ENCODE measurements at places on chromosomes 7 and 10.

- no peak for DNase-seq
- H3K4me1 ChIP-seq, result no peaks in the 10 kb centered on the region
- peaks cover 13% of the 10 kb centered on the region for H3K27me3 ChIP-seq
- H3K4me3 ChIP-seq, result no peak overlapping the region
- no peaks in the 10 kb centered on the region for H3K36me3 ChIP-seq
- H3K27ac ChIP-seq, result no peak overlapping the region
These were observed 10.1 kb downstream of the PNLIP start for GRCh38 chr10:116555880-116556279.

- peak overlapping the region; percentile 64 for H3K27ac ChIP-seq
- H3K36me3 ChIP-seq, result no peaks in the 10 kb centered on the region
- peak; percentile 81 for DNase-seq
- no peaks in the 10 kb centered on the region for H3K27me3 ChIP-seq
- peak overlapping the region; percentile 15 for H3K4me3 ChIP-seq
These were observed 66.4 kb downstream of the ST8SIA6 start for GRCh38 chr10:17387861-17388503.

DNA sequence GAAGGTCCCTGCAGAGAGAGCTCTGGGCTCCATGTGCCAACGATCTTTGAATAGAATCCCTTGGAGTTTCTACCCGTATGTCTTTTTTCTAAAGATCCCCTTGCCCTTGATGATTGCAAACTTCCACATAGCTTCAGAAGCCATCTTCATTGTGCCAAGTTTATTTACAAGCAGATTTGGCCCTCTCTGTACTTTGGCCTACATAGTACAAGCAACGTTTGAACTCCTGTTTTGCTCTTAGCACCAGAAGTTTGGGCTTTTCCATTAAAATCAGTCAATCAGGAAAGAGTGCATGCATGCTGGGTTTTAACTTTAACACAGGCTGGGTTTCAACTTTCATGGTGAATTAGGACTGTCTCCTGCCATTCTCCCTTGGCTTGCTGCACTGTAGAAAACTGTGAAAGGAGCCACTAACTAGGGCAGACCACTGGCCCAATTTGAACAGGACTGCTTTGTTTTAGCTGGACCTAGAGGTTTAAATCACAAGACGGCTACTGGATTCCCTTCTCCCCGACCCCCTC is 557.6 kb upstream of the GALNT17 start:
- no peak overlapping the region for H3K27ac ChIP-seq
- H3K4me3 ChIP-seq, result no peak overlapping the region
- no peaks in the 10 kb centered on the region for H3K36me3 ChIP-seq
- no peak for DNase-seq
- no peaks in the 10 kb centered on the region for H3K27me3 ChIP-seq
- no peaks in the 10 kb centered on the region for H3K4me1 ChIP-seq

DNA sequence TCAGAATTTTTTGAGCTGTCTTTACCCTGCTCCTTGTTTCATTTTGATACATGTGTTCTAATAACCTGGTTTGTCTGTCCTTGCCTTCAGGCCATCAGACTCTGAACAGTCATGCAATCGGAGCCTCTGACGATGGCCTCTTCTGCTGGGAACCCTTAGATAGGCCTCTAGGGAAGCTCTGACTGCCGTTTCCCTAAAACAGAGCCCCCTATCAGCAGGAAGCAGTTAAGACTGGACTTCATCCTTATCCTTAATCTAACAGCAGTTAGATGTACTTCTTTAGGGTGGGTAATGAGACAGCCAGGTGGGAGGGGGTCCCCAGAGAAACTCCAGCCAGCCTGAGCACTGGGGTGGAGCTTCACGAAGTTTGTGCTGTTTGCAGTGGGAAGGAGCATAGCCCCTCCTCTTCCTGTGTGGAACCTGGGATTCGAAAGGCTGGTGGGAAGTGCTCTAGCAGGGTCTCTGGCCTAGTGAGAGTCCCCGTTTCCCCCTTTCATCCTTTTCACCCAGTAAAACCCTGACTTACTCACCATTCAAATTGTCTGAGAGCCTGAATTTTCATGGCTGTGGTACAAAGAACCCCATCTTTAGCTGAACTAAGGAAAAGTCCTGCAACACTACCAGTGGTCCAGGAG is 28.4 kb upstream of the SORCS3 start:
- H3K27me3 ChIP-seq, result peaks cover 10% of the 10 kb centered on the region
- no peaks in the 10 kb centered on the region for H3K36me3 ChIP-seq
- H3K4me3 ChIP-seq, result no peak overlapping the region
- no peaks in the 10 kb centered on the region for H3K4me1 ChIP-seq
- no peak overlapping the region for H3K27ac ChIP-seq
- no peak for DNase-seq

GRCh38 chr7:139041378-139042085 is 5.7 kb upstream of the ZC3HAV1L start:
- H3K27ac ChIP-seq, result no peak overlapping the region
- peaks cover 8% of the 10 kb centered on the region for H3K4me1 ChIP-seq
- no peaks in the 10 kb centered on the region for H3K36me3 ChIP-seq
- H3K4me3 ChIP-seq, result no peak overlapping the region

- peaks cover 77% of the 10 kb centered on the region for H3K4me1 ChIP-seq
- no peak for DNase-seq
- H3K4me3 ChIP-seq, result no peak overlapping the region
- no peaks in the 10 kb centered on the region for H3K36me3 ChIP-seq
These were observed 11.3 kb upstream of the LAMB1 start for GRCh38 chr7:108014215-108014614.
